Suppressor macrophage (primary cell): ENCODE measurements at places on chromosomes 7 and 10.
A peak's percentile ranks its signal among the peaks of the same experiment; 100 is the strongest.

GRCh38 chr10:46029461-46030030 is 877 bp downstream of the NCOA4 start:
- DNase-seq = no peak

DNA sequence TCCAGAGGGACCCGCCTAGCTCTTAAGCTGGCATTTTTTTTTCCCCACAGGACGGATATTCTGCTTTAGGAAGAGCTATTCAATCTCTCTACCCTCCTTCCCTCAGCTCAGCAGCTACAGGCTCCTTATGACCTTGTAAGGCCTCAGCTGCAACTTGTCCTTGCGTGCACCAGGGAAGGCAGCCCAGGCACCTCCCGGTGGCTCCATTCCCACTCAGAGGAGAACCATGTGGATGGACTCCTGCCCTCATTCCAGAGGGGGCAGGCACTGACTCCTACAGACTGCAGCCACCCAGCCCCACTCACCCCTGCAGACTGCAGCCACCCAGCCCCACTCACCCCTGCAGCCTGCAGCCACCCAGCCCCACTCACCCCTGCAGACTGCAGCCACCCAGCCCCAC is 73.7 kb downstream of the ITIH5 start:
- no peak for DNase-seq

DNA sequence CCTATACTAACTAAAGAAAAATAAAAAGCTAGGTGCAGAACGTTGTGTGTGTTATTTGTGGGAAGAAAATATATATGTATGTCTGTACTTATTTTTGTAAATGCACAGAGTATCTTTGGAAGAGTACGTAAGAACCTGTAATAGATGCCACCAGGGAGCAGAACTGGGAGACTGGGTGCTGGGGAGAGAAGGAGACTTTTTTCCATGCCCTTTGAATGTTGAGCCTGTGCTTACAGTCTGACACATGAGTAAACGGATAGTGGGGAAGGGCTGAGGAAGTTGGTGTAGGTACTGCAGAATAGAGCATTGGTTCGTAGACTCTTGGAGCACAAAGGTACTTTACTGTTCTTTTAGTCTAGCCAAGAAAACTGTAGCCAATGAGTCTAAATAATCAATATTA is 1.3 kb upstream of the SCRN1 start:
- DNase-seq = no peak

- no peak for DNase-seq
Observed at GRCh38 chr7:70240873-70241272, 642.6 kb downstream of the AUTS2 start.

DNA sequence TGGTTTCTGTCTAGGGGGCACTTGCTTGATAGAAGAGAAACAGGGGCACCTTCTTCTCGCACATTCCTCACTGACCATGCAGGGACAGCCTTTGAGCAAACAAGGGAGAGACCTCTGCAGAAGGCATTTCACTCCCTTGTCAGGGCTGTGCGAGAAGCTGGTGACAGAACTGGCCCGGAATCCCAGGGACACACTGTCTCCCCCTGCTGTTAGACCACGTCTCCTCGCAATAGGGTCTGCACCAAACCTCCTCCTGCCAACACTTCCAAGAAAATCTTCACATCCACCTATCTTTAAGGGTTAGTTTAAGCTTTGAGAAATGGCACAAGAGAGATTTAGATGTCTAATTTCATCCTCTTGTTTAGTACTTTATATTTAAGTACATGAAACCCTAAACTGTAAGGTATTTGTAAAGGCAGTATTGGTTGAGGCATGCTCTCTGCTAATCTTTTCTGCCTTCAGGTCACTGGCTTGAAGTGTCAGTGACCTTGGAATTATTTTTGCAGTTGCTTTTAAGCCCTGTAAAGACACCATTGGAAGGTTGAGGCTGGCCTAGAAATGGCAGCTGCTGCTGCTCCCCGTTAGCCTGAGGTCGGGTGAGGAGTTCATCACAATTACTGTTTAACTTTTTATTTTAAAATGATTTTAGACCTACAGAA is 37.0 kb downstream of the RBM20 start:
- peak; percentile 31 for DNase-seq

DNA sequence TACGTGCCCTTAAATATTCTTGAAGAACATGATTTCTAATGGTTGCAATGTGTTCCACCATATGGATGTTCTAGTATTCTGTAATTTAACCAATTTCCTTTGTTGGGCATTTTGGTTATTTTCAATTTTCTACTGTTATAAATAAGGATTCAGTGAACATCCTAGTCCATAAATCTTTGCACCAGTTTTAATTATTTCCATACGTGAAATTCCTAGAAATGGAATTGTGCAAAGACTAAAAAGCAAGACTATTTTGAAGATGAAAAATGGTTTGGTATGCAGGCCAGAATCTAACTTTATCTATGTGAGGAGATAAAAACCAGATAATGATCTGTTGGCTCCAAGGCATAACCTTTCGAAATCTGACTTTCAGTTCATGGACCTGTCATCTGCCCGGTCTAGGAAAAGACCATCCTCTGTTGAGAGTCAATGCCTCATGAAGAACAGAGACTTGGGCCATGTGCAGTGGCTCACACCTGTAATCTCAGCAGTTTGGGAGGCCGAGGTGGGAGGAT is 633.2 kb upstream of the NRP1 start:
- DNase-seq = no peak

- DNase-seq = peak; percentile 75
Observed at GRCh38 chr10:29784175-29784773, 149.5 kb upstream of the SVIL start.

- DNase-seq = peak; percentile 88
Observed at GRCh38 chr7:101602484-101603241, 26.4 kb downstream of the MYL10 start.

DNA sequence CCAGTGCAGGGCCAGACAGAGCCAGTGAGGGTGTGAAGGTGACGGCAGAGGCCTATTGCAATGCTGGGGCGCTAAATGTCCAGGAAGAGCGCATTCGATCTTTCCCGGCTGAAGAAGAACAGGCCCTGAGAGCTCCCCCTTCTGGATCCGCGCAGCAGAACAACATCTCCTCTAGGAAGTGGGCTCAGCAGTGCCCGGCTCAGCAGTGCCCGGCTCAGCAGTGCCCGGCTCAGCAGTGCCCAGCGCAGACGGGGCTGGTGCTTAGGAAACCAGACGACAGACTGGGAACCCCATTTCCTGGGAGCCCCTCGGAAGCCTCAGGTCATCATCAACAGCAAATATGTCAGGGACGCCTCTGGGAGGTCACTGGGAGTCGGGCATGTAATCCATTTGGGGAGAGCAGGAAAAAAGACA is 4.7 kb upstream of the NOS3 start:
- DNase-seq = peak; percentile 74

DNA sequence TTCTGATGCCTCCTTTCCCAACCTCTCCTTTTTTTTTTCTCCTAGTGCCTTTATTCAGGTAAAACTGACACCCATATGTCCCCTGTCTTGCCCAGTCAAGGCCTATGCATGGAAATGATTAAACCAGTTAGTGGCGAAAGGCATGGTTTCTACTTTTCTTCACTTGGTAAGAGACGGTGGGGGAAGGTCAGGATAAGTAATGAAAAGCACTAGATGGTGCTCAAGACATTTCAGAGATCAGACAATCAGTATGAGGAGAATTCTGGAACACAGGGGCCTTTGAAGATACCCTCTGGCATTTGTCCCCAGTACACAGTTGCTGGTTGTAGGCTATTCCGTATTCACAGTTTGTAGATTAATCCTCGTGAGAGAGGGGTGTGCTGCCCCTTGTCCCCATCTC is 121.2 kb downstream of the RTKN2 start:
- no peak for DNase-seq

DNA sequence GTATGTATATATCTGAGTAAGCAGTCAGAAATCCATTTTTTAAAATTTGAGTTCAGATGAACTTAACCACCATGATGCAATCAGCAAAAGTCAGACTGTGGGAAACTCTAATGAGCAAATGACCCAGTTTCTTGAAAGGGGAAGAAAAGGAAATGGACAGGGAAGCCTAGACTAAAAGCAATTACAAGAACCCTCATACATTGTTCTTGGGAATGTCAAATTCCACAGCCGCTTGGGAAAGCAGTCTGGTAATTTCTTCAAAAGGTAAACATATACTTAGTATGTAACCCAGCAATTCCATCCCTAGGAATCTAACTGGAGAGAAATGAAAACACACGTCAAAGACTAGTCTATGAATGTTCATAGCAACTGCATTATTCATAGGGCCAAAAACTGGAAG is 16.4 kb upstream of the FOXK1 start:
- peak; percentile 44 for DNase-seq

DNA sequence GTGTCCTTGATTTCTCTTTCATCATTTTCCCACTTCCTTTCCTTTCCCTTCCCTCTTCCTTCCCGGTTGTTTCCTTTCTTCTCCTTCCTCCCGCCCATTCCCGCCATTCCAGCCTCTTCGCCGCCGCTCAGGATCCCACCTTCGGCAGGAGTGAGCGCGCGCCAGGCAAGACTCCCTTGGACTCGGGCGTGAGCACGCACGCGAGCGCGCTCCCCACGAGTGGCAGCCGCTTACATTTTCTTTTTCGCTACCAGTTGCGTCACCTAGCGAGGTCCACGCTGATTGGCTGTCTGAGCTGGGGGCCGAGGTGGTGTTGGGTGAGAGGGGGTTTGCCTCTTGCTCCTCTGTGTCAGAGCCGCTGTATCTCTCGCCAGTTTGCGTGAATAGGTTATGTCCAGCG is 11.8 kb downstream of the ZAN start:
- peak; percentile 31 for DNase-seq

GRCh38 chr10:61135276-61135721 is 191.3 kb upstream of the RHOBTB1 start:
- DNase-seq = no peak

- no peak for DNase-seq
Observed at GRCh38 chr10:48503293-48503911, 101.5 kb downstream of the ARHGAP22 start.

DNA sequence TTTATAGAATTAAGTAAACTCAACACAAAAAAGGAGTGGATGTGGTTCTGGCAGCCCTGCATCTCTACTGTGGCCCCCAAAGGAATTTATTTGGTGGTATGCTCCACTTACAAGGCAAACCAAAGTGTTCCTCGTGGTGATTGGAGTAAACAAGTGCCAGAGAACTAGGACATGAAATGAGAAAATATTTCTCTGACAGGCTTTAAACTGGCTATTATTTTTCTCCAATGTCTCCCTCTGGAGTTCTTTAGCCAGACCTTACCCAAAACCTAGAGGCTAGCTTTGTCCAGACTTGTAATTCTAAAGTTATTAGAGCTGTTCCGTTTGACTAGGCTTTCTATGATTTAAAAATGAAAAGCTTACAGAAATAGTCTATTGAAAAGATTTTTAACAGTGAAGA is 990.1 kb downstream of the CNTNAP2 start:
- no peak for DNase-seq

- no peak for DNase-seq
Observed at GRCh38 chr10:124185084-124185483, 91.7 kb upstream of the CHST15 start.

DNA sequence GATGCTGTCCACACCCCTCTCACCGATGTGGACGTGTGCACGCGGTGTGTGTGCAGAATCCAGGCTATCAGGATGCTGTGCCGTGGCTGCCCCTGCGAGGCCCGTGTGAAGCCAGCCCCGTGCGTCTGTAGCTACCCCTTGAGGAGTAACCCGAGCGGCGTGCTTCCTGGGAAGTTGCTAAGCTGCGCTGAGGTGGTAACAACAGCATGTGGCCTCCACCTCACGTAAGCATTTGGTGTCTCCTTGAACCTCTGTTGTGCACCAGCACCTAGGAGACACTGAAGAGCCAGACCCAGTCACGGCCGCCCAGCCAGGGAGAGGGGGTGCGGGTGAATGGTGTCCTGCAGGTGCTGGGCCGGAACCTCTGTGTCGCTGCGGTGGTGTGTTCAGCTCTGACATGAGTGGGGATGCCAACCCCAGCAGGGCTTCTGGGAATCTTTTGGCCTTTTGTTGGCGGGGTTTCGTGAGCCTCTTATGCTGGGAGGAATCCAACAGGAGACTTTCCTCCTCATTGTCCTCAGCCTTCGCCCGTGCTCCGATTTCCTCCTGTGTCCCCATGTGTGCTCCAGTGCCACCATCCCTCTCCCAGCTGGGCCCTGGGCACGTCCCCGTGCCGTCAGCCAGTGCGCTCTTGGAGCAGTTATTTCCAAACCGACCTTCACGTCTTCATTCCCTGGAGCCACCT is 60.4 kb downstream of the DNAJB6 start:
- DNase-seq = no peak

DNA sequence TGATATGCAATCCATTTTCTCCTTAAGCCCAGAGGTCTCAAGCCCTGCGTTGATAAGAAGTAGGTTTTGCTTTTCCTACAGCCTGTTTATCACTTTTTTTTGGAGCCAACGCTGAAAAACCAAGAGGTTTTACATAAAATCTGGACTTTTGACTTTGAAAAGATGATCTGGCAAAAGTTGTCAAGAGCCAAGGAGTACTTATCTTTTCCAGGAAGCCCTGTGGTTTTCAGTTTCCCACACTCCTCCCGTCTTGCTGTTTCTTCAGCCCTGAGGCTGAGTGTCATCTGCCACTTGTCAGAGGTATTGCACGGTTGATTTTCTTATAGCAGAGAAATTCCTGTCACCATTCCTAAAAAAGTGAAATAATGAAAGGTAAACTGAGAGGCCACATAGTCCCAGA is 108.7 kb downstream of the TYW1 start:
- peak; percentile 28 for DNase-seq

DNA sequence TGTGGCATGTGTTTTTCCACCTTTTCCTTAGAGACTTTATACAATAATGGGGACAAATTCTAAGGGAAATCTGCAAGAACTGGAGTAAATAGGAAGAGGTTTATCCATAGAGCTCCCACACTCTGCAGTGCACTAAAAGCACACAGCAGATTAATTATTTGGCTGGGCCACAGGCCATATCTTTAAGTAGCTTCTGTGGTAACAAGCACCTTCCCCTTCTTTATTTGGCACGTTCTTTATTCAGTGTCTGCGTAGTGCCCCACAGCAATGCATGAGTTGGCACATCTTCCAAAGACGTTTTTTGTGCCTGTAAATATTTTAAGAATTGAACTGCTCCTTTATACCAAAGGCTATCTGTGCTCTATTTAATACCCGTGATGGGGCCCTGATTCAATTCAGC is 104.9 kb upstream of the MBL2 start:
- DNase-seq = no peak

- no peak for DNase-seq
Observed at GRCh38 chr10:1978584-1978983, 241.3 kb upstream of the ADARB2 start.

DNA sequence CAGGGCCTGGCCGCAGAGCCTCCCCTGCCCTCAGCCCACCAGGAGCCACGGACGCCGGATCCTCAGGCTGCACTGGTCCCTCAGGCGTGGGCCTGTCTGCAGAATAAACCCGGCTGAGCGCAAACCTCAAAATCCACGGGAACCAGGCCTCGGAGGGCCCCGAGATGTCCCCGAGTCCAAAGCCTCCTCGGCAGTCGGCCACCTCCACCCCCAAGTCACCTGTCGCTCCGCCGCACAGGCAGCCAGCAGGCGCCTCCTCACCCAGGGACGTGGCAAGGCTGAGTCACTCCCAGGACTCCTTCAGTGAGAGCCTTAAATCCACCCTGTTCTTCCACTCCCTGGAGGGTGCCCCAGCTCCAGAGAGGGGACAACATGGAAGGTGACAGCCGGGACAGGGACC is 33.2 kb downstream of the STK32C start:
- no peak for DNase-seq

GRCh38 chr7:44217223-44217714 is 16.5 kb downstream of the YKT6 start:
- DNase-seq = no peak
